Lung (tissue), 17 donors: ENCODE measurements at places on chromosomes 2 and 18. TPM values are rescaled to one million over a fixed set of nuclear protein-coding genes. Genes with fewer than 3 reads are reported as not detected.

DNA sequence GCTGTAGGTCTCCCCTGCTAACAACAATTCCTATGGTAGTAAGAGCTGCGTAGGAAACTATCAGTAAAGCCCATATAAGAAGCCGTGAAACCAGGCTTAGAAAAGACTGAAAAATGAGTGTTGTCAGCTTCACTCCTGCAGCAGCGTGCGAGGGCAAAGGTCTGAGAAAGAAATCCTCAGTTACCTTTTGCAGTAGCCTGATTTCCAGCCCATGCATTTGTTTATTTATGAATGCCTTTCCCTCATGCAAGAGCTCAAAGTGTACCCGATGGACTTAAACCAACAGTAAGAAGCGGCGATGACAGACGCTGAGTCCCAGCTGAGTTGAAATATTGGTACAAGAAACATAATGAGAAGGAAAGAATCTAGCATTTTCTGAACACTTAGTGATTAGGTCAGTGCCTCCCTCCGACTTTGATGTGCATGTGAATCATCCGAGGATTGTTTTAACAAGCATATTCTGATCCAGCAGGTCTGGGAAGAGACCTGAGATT, 15.0 kb upstream of the POLI start:
- DNase-seq = no peak

DNA sequence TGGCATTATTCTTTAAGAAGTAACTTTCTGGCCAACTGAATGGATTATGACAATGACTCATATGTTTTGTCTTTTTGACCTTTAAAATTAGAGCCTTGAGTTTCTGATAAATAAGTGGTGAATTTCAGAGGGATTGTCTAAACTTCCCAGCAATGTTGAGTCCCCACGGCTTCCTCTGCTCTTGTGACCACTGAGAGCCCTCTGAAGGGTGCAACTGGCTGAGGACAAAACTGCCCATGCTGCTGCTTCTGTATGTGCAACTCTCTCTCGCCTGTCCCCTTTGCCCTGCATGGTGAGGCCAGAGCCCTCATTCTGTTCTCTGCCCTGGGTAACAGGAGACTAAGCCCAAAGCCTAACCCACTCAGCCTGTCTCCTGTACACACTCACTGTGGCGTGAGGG, 52.7 kb upstream of the SLC14A1 start:
- DNase-seq = no peak

MBOAT2 gene
- total RNA-seq = 72.9 TPM

SKA1 gene
- total RNA-seq = 1.3 TPM

DNA sequence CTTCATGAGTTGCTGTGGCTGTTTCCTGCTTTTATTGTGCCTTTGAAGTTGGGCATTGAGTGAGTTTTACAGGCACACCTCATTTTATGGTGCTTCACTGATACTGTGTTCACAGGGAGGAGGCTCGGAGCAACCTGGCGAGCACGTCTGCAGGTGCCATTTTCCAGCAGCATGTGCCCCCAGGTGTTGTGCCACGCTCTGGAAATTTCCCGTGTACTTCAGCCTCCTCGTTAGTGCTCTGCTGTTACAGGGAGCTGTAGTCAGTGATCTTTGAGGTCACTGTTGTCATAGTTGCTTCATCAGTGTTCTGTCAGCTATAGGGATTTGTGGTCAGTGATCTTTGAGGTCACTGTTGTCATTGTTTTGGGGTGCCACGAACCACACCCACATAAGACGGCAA, 20.1 kb downstream of the CTDP1 start:
- no peak for DNase-seq

DNA sequence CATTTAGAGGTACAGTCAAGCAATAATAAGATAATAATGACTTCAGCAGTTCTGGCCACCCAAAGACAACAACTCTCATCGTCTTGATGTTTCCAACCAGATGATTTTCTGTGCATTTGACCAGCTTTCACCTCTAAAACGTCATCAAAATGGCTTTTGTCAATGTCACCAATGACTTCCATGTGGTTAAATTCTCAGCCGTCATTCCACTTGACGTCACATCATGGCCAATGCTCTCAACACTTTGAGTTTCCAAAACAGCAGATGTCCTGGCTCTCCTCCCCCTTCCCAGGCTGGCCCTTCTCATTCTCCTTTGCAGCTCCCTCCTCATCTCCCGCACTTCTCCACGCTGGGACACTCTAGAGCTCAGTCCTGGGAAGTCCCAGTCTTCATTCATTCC, 258.3 kb downstream of the BCL2 start:
- peak; percentile 12 for DNase-seq

GRCh38 chr2:112629823-112630222, 15.9 kb upstream of the SLC20A1 start:
- DNase-seq = no peak

DNA sequence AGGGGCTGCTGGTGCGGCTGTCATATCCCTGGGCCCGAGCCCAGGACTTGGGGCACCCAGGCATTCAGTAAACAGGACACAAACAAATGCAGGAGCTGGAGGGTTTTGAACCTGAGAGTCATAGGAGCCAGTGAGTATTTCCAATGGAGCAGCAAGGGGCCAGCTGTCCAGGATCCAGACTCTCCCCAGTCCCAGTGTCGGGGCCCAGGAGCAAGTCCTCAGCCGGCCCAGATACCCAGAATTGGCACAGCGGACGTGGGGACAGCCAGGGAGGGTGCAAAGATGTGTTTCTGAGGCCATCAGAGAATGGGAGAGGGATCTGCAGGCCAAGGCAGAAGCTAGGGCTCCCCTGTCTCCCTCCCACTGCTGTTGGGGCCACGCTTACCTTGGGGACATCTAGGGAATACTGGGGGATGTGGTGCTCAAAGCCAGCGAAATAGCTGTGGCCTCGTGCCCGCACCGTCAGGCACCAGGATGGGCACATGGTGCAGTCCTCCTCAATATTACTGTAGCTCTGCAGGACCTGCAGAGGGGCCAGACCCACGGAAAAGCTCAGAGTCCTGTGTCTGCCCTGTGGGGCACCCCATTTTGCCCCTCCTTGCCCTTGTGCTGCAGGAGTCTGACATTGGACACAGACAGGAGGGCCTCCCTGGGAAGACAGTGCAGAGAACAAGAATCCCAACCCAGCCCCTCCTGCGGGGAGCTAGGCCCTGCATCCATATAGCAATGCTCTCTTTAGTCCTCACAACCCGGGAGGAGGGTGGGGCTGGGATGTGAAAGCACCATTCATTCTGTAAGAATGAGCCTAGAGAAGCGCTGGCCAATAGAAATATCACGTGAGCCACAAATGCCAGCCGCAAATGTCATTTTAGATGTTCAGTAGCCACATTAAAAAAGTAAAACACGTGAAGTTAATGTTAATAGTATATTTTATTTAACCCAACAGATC, 15.4 kb downstream of the CFAP65 start:
- no peak for DNase-seq

- no peak for DNase-seq
Observed at GRCh38 chr18:13416848-13417247, 198.3 kb downstream of the LDLRAD4 start.

SPP2 gene
- not detected for total RNA-seq

DNA sequence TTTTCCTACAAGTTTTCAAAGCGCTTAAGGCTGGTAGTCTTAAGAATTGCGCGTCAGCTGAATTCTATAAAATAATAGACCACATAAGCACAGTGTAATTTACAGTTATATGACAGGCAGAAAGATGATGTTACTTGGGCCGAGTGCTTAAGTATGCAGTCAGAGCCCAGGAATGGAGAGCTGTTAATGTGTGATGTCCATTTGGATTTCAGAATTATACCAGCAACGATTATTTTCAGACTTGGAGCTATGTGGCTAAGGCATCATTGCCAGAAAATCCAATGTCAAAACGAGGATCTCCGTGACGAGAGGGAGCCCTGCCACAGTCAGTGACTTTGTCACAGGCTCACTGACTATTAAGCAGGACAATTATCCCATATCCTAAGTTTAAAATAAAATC, 3.4 kb downstream of the KLF7 start:
- no peak for DNase-seq

CROCC2 gene
- total RNA-seq = 5.6 TPM

DNA sequence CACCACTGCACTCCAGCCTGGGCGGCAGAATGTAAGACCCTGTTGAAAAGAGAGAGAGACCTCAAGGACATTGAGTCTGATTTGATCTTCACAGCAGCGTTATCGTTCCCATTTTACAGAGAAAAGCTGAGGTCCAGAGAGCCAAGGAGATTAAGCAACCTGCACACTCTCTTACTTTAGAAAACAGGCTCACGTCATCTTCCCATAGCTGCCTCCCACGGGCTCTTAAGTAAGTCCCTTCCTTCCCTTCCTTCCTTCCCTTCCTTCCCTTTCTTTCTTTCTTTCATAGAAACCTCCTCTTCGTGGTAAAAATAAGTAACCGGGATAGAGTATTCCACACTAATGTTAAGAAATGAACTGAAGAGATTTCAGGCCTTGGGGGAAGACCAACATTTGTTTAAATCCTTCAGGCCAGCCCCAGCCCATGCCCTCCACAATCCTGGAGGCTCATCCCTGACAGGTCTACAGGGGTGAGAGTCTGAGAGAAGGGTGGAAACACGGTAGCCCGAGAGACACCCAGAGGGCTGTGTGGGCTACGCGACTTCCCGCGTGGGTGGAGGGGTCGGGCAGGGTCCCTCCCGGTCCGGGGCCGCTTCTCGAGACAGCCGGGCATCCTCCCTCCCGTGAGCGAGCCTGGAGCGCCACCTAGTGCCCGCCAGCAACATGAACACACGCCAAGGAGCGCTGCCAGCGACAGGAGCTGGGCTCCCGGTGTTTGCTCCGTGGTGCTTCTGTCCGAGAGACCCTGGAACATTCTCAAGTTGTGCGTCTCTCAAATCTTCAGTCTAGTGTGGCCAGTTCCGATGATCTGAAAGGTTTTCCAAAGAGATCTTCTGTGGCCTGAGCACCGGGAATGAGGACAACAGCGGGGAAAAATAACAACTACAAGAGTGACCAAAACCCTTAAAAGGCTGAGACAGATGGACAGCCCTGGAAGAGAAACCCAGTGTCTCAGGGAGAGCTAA, 160.3 kb downstream of the INO80D start:
- DNase-seq = peak; percentile 87

- no peak for DNase-seq
Observed at GRCh38 chr2:105747991-105748390, 3.3 kb downstream of the NCK2 start.

- peak; percentile 68 for DNase-seq
Observed at GRCh38 chr18:22846088-22846683, 86.9 kb upstream of the RBBP8 start.

- DNase-seq = no peak
Observed at GRCh38 chr2:62163106-62163831, 32.6 kb upstream of the B3GNT2 start.

MALL gene
- total RNA-seq = 121 TPM

- DNase-seq = no peak
Observed at GRCh38 chr18:40006634-40007033, 1948.4 kb upstream of the PIK3C3 start.

GRCh38 chr2:144972676-144973075, 452.8 kb upstream of the ZEB2 start:
- no peak for DNase-seq

- no peak for DNase-seq
Observed at GRCh38 chr2:128414351-128414750, 95.7 kb upstream of the HS6ST1 start.

GRCh38 chr2:238380785-238381184, 45.9 kb upstream of the ASB1 start:
- no peak for DNase-seq

GRCh38 chr2:216549926-216550690, 51.5 kb downstream of the RPL37A start:
- DNase-seq = no peak

GRCh38 chr2:149733936-149734685, 146.5 kb upstream of the MMADHC start:
- no peak for DNase-seq

DNA sequence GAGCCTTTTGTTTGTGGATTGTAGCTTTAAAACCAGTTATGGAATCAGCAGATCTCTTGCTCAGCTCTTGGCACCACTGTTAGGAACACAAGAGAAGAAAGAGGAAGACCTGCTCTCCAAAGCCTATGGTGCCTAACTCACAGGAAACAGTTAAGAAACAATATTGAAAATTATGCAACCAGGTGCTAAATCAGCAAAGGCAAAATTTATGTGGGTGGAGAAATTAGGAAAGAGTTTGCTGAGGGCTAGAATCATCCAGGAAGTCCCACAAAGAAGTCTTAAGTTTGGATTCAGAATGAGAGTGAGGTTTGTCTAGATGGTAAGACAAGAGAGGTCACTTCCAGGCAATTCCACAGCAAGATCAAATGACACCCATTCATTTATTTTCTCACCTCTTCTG, 49.4 kb downstream of the AOX1 start:
- no peak for DNase-seq

DNA sequence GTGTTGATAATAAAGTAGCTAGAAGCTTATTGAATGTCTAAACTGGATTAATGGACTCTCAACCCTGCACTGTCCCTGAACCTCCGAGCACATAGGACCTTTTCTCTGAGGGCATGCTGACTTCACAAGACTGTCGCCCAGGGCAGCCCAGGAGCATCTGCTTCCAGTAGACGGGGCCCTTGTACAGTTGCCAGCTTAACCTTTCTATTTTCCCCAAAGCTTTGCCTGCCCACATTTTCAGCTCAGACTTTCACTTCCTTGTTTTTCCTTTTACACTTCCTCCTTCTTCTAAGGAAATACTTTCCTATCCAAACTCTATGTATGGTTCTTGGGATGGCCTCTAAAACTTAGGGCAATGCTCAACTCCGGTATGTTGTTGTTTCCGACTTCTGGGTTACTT, 1.3 kb downstream of the VWA3B start:
- peak; percentile 14 for DNase-seq

- DNase-seq = peak; percentile 36
Observed at GRCh38 chr2:163779970-163780597, 44.3 kb upstream of the FIGN start.

GRCh38 chr2:24515335-24515734, 24.3 kb downstream of the NCOA1 start:
- DNase-seq = no peak

DNA sequence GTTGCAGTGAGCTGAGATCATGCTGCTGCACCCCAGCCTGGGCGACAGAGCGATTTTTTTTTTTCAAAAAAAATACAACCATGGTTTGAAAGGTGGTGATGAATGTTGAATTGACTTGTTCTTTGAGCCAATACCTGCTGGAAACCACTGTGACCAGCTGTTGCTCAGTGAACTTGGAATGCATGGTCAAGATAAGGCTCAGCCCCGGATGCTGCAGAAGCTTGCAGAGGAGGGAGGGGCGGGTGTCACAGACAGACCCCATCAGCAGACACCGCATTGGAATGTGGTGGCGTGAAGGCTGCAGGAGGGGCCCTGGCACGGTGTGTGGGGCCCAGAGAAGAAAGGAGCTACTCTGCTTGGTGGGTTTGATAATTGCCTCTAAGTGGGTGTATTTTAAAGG, 91.6 kb downstream of the ITGB1BP1 start:
- peak; percentile 85 for DNase-seq

GRCh38 chr2:219010873-219011272, 17.7 kb upstream of the CRYBA2 start:
- no peak for DNase-seq

METAP1D gene
- total RNA-seq = 3.1 TPM

DNA sequence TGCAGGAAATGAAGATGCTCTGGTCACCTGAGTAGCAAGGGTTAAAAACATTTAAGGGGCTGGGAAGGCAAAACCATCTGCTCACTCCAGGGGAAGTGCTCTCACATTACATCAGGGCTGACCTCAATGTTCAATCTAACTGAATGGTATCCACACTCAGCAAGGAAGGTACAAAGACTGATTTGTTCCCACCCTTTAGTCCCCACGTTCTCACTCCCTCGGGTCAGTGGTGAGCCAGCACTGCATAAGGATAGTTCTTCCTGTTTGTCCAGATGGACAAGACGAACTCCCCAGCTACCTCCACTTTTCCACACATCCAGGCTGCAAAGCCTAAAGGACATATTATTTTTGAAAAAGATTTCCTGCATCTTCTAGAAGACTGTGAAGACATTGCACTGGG, 126.6 kb upstream of the SLC14A2 start:
- DNase-seq = no peak

GRCh38 chr2:196263181-196263747, 91.9 kb upstream of the STK17B start:
- peak; percentile 22 for DNase-seq
